ENCODE measurements at places on chromosomes 13 and 19.

DNA sequence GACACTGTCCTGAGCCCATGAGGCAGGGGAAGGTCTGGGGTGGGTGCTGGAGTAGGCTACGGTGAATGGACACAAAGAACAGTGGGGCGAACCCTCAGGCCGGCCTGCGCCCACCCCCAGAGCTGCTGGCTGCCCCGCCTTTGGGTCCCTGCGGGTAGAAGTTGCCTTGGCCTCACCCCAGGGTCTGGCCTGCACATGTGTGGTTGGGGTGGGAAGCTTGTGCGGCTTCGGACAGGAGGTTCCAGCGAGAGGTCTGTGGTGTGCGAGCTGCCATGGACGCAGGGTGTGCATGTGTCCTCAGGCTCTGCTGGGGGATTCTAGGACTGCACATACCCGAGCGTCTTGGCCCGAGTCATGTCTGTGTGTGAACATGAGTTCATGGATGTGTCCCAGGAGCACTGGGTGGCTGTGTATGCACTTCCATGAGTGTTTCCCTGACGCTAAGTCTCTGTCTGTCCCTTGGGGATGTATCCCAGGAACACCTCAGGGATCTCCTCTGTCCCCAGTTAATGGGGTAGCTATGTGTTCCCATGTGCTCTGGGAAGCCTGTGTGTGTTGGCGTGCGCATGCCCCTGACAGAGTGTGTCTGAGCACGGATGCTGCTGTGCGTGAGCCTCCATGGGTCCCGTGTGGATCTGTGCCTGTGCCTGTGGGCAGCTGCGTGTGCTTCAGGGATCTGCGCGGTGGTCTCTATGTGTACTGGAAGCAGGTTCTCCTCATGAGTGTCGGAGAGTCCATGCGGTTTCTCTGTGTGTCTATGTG is 20.8 kb upstream of the POU2F2 start:
- DNase-seq = no peak

- DNase-seq = no peak
Measured at GRCh38 chr13:81320516-81320915, 979.6 kb upstream of the SPRY2 start.

GRCh38 chr13:73035660-73036059 is 23.1 kb upstream of the KLF5 start:
- no peak for DNase-seq

DNA sequence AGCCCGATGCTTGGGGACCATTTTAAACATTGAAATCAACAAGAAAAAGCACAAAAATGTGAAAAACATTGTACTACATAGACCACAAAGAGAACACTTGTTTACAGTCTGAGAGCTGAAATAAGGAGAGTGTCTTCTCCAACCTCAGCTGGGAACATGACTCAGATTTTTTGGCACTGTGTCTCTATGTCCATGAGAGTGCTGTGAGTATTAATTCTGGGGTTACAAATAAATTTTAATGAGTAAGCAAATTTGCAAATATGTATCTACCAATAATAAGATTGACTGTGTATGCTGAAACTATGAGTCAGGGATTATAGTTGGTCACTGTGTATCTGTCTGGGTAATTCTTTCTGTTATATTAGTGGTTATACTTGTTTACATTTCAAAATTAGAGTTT is 174.0 kb downstream of the DCT start:
- DNase-seq = no peak

DNA sequence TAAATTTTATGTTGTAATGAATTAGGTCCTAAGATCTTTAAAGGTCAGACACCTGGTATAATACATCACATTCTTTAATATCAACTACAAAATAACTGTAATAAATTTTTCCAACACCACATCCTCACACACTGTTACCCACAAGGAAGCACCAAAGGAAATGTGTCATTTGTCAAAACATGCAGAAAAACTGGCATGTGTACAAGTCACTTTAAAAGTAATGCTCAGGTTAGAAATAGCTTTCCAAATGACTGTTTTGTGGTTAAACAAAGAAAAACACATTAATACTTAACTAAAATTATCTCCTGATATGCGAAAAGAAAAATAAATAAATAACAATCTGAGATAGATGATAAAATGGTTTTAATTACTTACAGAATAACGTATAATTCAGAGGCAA is 74.7 kb downstream of the MZT1 start:
- no peak for DNase-seq

GRCh38 chr19:50230379-50231351 is 27.2 kb downstream of the MYH14 start:
- DNase-seq = no peak

DNA sequence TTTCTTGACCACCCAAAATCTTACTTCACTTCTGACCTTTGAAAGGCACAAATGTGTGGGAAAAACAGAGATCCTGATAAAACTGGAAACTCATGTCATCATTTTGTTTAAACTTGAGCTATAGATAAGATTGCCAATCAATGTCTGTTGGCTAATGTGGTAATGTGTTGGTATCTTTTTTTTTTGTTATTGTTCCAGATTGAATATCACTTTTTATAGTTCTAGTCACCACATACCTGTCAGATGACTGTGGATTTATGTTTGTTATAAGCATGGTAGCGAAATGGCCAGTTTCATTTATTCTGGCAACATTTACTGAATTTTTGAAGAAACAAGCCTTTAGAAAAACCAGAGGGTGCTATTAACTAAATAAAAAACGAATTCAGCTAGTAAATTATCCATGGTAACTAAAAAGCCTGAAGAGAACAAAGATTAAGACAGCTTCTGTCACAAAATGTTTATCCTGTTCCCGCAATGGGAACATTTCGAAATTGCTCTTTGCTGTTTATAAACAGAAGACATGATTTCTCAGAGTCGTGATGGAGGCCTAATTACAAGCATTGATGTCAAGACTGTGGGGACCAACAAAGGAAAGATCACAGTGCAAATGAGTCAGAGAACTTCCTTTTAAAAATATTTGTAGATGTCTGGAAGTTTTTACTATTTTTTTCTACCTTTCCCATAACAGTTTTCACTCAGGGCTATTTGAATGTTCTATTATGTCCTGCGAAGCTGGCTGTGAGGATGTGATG is 82.9 kb upstream of the POSTN start:
- DNase-seq = no peak

GRCh38 chr19:6457958-6458694 is 1.5 kb downstream of the SLC25A23 start:
- DNase-seq = no peak

GRCh38 chr13:91896547-91896946 is 498.1 kb downstream of the GPC5 start:
- no peak for DNase-seq

DNA sequence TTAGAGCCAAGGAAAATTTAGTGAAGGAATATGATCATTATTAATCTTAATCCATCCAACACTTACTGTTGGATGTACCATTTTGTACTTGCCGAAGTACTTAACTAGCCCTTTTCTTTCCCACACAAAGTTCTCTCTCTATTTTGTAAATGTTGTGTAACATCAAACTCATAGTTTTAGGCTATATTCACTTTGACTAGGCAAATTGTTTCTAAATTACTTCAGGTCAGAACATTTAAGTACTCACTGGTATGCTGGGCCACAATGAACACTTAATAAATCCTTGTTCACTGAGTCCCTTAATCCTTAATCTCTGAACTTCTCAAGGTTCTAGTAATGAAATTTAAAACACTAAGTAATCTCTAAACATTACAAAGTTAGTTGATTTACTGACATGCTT is 49.3 kb upstream of the EEF1AKMT1 start:
- DNase-seq = no peak

GRCh38 chr19:22545751-22546150 is 88.4 kb upstream of the ZNF492 start:
- DNase-seq = peak; percentile 34

DNA sequence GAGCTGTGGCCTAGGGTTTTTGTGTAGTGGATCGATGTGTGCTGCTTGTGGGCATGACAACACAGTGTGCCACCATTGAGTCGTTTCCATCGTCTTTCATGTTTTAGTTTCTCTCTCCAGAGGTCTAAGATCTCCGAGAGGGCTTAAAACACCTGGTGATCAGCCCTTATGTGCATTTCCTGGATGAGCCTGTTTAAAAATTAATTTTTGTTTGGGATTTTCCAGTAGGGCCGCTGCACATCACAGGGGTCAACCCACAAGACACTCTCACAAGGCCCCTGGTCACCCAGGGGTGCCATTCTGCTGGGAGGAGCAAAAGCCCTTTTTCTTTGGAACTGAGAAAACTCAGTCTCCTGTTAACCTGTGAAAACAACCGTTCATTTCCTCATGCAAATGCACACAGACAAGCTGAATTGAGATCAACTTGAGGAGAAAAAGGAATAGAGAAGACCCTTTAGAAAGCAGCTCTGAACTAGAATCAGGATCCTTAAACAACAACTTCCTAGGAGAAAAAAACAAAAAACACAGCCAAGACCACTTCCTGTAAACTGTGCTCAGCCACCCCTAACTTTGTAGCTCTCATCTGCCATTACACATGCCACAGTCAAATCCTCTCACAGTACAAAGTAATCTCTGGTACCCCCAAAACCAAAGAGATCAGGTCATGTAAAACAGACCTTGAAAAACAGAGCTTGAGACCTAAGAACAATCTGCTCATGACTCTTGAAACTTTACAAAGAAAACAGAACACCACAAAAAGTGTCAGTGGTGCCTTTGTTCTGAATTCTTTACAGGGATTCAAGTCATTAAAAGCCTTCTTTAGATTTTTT is 8.3 kb upstream of the MTRF1 start:
- DNase-seq = no peak

DNA sequence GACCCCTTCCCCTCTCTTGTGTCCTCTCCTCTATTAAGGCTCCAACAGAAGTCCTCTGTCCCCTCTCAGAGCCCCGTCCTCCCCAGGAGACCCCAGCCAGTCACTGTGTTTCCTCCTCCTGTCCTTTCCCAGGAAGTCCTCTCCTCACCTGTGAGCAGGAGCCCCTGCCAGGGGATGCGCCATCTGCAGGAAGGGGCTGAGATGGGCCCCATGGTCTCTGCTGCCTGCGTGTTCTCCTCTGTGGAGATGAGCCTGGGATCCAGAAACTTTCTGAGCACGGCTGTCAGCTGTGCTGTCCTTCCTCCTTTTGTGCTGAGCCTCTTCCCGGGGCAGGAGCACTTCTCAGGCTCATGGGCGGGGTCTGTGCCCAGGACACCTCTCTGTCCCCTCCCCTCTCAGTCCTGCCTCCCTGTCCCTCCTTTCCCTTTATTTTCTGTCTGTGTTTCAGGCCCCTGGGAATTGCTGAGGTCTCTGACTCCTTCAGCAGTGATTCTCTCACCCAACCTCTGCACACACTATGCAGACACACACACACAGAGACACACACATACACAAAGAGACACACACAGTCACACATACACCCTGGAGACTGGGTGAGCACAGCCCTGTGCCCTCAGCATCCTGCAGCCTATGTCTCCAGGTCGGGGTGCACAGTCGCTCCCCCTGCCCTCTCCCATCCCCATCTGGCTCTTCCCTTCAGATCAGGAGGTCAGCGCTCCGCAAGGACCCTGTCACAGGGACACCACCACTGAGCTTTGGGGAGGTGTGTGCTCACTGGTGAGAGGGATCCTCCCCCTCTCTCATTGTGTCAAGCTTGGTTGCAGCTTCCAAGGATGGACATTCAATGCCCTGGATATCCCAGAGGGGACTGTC is at the start of gene CEACAM8:
Gene CEACAM8, minus strand, starts transcription at position 308 of the 873 bp plus-strand sequence. Its CDS starts 96 bp downstream, at position 212.
- no peak for DNase-seq

DNA sequence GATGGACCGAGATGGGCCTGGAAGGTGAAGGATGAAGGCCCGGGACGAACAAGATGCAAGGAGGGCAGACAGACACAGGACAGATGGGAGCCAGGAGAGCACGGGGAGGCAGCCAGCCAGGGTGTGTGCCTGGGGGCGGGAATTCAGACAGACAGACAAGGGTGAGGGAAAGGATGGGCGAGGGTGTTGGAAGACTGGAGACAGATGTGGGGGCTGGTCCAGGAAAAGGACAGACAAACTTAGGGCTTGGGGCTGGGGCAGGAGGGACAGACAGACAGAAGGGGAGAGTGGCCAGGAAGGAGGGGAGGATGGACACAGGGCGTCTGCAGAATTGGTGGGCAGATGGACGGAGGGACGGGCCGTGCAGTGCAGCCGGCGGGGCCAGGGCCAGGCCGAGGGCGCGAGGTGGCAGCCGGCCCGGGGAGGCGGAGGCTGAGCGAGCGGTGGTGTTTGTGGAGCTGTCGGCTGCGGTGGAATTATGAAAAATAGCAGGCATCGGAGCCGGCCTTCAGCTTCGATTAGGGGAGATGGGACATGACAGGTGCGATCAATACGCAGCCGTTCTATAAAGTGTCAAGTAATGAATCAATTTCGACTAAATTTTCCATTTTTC is 4.6 kb upstream of the ERFL start:
- no peak for DNase-seq

DNA sequence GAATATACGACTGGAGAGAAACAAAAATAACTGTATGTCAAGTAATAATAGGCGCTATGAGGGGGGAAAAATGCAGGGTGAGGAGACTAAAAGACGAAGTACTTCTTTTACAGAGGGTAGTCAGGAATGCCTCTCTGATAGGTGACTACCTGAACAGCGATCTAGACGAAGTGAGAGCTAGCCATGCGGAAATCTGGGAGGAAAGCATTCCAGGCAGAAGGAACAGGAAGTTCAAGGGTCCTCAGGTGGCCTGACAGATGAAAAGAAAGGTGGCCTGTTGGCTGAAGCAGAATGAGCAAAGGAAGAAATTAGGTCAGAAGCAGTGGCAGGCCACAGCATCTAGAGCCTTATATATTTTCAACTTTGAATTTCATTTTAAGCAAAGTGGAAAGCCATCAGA is 13.3 kb downstream of the ZDHHC20 start:
- DNase-seq = no peak

DNA sequence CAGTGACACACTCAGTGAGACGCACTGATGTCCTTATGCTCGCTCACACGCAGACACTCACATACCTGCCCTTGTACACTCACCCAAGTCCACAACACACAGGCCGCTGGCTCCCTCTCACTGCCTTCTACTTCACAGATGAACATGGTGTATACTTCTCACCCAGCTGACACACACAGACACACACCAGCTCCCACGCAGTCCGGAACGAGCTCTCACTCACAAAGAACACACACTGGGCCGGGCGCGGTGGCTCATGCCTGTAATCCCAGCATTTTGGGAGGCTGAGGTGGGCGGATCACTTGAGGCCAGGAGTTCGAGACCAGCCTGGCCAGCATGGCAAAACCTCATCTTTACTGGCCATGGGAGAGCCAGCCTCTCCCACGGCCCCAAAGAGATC is 31.6 kb downstream of the CCL25 start:
- no peak for DNase-seq

DNA sequence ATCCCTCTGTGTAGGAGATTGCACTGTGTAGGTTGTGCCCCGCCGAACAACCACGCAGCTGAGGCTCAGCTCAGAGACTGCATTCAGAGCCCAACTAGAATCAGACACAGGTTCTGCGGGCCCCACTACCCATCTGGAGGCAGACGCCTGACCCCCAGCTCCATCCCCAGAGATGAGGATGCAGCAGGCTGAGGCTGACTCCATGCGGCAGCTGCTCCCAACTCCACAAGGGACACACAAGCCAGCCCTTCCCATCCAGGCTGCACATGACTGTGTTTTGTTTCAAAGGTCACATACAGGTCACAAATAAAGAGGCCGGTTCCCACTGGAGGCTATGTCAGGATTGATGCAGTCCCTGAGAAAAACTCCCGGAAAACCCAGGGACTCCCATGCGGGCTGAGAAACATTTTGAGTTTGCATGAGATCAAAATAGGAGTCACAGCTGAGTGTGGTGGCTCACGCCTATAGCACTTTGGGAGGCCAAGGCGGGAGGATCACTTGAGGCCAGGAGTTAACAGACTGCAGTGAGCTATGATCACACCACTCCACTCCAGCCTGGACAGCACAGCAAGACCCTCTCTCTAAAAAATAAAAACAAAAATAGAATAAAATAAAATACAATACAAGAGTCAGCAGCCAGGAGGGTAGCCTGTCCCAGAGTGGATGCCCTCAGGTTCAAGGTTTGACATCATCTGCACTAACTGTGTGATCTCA is 14.0 kb downstream of the ELL start:
- no peak for DNase-seq
